NCI-H1694 (cell line): ENCODE measurements at places on chromosomes 4 and X.

DNA sequence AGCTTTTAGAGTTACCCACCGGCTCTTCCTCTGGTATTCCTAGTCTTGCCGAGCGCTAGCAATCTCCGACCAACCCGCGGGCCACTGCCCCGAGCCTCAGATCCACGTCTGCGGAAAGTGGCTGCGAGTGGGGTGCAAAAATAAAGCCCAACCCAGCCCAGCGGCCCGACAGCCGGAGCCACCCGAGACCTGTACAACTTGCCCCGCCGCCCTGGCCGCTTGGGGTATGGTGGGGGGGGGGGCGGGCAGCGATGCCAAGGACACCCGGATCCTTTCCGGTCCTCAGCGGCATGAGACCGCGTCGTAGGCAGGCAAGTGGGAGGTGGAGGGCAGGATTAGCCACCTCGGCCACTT, 1.6 kb downstream of the SLITRK4 start:
- DNase-seq: no peak

DNA sequence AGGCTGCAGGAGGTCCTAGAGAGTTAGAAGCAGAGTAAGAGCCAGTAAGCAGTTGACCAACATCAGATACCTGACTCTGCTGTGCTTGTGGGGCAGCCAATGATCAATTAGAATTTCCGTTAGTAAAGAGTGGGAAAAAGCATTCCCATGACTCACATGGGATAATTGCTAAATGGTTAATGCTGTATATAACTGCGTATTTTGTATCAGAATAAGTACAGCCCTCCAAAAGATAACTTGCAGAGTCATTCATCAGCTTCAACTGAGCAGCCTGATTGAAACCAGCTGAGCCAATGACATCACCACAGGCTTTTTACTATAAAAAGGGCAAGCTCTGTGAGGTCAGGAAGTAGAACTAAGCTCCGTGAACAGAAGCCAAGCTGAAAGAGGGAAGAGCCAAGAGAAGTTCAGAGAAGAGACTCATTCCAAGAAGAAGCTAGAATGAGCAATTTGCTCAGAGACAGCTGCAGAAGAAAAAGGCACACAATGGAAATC, 67.9 kb downstream of the PPP3CA start:
- DNase-seq: no peak

DNA sequence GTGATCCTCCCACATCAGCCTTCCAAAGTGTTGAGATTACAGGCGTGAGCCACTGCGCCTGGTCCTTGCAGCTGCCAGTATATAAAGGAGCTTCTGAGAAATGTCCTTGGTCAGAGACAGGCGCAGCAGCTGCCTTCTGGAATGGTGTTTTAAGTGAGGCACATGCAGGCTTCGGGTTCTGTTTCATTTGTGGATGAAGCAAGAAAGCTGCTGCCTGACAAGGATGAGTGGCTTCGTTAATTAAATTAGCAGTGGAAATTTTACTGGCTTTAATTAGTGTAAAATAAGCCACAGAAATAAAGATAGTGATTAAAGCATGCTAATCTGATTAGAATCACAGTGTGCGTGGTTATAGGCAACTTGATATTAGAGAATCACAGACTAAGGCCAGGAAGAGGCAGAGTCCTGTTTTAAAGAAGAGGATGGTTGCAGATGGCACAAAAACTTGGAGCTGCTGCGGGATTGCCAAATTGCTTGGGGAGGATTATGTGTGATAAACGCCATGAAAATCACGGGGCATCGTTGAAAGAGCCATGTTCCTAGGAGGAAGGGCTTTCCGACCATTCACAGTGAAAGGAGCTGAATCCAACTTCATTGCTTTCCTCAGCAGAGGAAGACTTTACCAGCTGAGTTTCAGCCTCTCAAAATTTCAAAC, 348.4 kb upstream of the FAT1 start:
- no peak for DNase-seq

DNA sequence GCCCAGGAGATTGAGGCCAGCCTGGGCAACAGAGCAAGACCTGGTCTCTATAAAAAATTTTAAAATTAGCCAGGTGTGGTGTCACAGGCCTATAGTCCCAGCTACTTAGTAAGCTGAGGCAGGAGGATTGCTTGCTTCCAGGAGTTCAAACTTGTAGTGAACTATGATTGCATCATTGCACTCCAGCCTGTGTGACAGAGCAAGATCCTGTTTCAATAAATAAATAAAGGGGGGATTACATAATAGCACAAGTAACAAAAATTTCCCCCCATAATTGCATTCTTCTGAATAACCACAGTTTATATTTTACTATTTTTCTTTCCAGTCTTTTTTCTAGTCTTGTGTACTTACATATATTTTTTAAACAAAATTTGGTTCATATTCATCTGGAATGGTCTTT, 135.6 kb downstream of the CHIC2 start:
- no peak for DNase-seq

DNA sequence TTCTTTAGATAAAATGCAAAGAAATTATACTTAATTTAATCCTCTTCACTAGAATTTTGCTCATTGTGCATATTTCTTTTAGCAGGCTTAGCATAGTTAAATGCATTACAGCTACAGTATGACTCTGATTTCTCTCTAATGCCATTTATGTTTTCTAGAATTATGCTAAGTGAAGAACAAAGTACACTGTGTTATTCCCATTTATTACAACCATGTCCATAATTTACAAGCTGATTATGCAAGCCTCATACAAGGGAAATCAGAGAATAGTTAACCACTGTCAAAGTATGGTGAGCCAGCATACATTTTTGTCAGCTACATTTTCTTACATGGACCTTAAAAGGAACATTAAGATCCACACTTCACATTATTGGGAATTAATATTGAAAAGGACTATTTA, 99.1 kb downstream of the MAB21L2 start:
- no peak for DNase-seq

GRCh38 chr4:127417885-127418535, 214.7 kb upstream of the INTU start:
- DNase-seq: no peak

- no peak for DNase-seq
Measured at GRCh38 chr4:26065833-26066232, 151.8 kb downstream of the SMIM20 start.

DNA sequence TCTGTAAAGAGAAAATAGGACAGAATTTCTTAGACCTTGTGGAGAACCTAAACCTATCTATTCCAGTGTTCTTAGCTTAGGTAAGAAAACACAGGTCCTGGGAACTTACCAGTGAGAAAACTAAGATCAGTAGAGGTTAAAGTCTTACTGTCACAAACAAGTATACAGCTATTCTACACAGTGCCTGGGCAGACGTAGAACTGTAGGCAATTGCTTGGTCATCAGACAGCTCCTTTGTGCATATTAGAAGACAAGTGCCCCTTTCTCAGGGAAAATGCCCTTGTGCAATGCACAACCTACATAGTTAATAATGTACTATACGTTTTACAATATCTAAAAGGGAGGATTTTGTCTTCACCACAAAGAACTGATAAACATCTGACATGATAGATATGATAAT, 86.6 kb upstream of the JADE1 start:
- DNase-seq: no peak
